ENCODE measurements at places on chromosomes 3 and 15.

- DNase-seq = no peak
Observed at GRCh38 chr15:40298216-40298935, 9.4 kb downstream of the PLCB2 start.

- no peak for DNase-seq
Observed at GRCh38 chr3:122358703-122359032, 24.4 kb downstream of the MIX23 start.

DNA sequence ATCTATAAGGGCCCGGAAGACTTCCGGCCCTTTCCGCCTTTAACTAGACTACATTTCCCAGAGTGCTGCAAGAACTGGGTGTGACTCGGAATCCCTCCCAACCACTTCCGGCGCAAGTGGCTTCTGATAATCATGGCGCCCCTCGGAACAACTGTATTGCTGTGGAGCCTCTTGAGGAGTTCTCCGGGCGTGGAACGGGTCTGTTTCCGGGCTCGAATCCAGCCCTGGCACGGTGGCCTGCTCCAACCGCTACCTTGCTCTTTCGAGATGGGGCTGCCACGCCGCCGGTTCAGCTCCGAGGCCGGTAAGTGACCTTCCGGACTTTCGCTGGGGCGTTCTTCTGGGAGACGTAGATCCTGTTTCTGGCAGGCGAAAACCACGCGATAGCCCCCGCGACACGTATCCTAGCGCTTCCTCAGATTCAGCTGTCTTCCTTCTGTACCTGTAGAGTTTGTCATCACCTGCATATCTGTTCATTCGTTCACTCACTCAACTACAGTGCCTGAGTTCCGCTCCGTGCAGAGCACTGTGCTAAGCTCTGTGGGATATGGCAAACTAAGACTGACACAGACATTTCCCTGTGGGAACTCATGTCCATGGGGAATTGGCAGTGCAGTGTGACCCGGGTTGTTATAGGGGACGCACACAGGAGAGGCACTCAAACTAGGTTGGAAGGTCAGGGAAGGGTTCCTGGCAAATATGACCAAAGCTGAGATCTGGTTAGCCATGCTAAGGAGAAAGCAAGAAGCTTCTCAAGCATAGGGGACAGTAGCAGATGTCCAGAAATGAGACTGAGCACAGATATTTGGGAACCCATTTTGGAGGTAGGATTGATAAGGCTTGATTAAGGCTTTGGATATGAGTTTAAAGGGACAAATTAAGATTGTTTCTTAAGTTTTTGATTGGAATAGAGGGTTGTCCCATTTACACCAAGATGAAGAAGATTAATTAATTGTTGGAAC, at the start of gene MRPS22:
Gene MRPS22 (plus strand): TSS at position 126 of the 962 bp plus-strand sequence. CDS start 7 bp downstream, at position 133.
- DNase-seq = peak; percentile 75

DNA sequence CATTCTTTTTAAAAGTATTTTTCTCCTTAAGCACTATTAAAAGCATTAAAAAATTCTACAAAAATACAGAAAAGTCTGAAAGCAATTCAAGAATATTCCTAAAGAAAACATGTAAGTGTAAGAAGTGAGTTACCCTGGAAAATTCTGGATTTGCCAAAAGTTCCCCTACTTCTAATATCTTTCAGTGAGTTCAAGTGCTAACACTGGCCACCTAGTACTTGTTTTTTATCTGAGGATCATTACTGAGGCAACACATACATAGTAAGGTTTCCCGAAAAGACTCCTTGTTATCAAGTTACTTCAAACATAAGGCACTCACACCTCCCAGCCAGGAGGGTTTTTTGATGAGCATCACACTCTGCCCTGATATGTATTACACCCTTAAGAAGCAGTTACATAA, 158.4 kb downstream of the TIGIT start:
- DNase-seq = no peak

DNA sequence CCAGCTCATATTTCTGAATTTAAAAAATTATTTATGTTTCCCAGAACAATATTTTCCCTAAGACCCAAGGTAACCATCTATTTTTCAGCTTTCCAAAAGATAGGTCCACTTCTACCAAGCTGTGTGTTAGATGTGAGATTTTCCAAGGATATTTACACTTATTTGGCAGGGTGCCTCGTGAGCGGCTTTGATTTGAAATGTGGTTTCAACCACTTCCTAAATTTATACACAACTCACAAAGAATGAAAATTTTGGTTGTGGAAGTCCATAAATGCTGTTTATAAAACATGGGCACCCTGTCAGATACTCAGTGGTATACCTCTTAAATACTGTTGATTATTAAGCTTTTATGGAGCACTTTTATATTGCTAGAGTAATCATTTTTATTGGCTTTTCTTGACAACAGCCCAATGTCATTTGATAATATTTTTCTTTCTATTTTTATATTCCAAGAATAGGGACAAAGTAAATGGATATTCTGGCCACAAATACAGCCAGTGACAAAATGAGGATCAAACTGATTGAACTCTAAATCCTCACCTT, 57.6 kb downstream of the GAP43 start:
- no peak for DNase-seq

- no peak for DNase-seq
Observed at GRCh38 chr3:18853269-18853668, 295.0 kb upstream of the KCNH8 start.

DNA sequence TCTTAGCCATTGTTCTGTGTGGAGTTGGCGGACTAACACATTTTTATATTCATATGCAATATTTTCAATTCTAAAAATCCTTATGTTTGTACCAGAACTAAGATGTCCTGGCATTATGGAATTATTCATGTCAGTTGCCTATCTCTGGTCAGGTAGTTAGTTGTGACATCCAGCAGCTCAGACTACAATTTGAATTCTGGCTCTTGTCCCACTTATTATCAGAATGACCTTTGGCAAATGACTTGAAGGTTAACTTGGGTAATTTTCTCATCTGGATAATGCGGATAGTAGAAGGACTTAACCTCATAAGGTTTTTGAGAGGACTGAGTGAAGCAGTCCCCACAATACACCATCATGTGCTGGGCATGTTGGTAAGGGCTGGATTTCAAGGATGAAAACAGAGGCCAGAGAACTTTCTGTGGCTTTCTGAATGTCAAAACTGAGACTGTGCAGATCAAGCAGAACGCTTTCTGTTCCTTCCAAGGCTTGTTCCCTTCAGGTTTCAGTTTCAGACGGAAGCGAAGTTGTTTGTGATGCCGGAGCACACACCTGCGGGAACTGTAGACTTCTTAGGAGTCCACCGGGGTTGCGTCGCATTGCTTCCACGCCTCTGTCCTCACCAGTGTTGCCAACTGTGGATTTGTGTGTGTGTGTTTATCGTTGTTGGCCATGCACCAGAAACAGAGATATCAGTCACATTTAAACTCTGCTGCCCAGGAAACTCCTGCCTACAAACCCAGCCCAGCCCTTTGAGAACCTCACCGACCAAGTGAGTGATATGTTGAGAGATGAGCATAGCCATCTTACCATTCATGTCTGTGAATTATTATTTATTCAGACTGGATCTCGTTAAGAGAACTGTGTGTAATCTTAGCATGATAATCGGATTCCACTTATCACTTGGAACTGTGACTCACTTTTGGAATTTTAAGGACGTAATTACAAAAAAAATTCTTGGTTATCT, 76.0 kb downstream of the PTPRG start:
- no peak for DNase-seq

GRCh38 chr3:170076715-170077238, 39.0 kb downstream of the GPR160 start:
- DNase-seq = no peak

DNA sequence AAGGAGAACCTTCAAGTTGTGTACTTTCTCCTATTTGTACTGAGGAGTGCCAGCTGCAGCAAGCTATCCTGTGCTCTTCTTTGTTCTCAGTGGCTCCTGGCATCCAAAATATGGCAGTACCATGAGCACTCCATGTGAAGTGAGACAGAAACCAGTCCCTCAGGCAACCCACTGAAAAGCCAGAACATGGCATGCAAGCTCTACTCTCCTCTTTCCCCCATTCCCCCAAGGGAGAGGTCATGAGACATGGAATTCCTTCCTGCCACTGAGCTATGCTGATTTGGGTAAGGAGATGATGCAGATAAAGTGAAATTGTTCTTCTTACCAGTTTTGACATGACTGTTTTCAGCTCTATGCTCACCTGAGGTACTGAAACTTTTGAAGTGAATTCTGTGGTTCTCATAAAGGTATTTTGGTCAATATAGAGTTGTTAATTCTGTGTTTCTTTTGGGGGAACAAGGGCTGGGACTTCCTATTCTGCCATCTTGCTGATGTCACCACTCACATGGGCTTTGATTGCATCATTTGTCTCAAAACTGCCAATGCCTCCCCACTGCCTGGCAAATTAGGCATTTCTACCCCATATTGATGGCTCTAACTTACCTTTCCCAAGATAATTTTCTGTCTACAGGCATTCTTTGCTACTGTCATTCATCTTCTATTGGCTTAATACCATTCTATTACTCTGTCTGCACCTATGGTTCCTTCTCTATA, 22.8 kb upstream of the CEP152 start:
- no peak for DNase-seq

- DNase-seq = no peak
Observed at GRCh38 chr15:31609258-31609681, 282.6 kb downstream of the KLF13 start.

GRCh38 chr15:91126080-91126479, 26.0 kb downstream of the SV2B start:
- no peak for DNase-seq

GRCh38 chr3:183725387-183725786, 27.8 kb downstream of the YEATS2 start:
- no peak for DNase-seq

DNA sequence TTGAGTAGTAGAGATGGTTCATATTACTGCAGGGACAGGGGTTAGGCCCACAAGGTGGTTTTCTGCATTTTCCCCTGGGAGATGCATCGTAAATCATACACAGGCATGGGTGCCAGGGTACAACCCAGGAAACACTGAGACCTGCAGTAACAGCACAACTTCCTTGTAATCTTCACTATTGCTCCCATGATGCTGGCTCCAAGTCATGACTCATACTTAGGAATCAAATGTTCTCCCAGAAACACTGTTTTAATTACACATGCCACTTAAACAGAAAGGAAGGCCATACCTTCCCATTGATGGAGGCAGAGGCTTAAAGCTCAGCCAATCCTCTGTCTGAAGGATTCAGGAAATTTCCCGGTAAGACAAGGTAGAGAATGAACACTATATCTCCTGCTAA, 106.5 kb downstream of the ERC2 start:
- peak; percentile 22 for DNase-seq

DNA sequence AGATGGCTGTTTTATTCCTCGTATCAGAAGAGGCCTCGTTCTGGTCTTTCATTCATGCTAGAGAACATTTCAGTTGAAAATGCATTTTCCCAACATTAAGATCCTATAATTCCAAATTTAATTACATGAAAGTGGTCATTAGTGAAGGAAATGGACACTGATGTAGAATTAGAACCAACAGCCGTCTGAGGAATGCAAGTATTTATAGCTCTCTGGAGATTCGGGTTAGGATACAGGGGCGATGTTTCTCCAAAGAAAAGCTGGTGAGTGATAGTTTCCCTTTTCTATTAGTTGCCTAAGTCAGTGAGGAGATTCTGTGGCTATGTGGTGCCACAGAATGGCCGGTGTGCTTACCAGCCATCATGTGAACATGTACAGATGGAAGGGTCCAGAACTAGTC, 109.0 kb upstream of the IL12A start:
- DNase-seq = no peak

DNA sequence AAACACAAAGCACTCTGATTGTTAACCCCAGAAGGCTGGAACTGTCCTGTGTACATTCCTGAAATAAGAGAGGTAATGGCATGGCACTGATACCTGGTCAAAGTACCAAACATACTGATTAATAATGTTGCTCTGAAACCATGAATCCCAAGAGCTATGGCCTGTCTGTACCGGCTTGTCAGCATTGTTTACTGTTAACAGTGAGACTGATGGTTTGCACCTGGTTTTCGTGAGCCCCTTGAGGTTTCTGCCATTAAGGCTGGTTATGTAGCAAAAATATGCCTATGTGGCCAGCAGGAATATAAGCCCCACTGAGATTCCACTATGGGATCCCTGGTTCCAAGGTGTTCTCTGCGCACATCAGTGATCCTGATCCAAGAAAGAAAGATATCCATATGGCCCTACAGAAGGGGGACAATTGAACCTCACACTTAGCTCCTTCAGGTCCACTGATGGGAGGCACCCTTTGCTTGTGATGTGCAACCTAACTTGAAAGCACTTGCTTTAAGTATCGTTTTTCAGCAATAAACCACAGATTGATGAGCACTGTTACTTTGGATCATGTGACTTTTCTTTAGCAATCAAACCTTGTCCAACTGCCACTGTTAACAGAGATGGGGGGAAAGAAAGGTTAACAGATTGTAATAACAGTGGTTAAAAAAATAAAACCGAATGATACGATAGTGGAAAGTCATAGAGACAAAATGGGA, 65.2 kb downstream of the TBL1XR1 start:
- no peak for DNase-seq

DNA sequence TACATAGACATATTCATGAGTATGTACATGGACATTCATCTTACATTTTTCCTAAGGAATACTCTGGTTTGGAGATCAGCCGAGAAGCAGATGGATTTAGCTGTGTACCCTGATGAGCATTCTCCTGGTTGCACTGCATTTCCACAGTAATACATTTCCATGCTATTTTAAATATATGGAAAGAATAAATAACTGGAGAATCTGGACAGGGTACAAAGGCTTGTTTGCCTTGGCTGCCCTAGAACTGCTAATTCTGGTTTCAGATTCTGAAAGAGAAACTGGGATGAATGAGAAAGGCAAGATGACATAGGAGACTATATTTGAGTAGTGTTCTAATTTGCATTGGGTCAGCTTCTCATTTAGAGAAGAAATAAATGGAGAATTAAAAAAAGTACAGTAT, 190.8 kb upstream of the FAM3D start:
- DNase-seq = no peak

DNA sequence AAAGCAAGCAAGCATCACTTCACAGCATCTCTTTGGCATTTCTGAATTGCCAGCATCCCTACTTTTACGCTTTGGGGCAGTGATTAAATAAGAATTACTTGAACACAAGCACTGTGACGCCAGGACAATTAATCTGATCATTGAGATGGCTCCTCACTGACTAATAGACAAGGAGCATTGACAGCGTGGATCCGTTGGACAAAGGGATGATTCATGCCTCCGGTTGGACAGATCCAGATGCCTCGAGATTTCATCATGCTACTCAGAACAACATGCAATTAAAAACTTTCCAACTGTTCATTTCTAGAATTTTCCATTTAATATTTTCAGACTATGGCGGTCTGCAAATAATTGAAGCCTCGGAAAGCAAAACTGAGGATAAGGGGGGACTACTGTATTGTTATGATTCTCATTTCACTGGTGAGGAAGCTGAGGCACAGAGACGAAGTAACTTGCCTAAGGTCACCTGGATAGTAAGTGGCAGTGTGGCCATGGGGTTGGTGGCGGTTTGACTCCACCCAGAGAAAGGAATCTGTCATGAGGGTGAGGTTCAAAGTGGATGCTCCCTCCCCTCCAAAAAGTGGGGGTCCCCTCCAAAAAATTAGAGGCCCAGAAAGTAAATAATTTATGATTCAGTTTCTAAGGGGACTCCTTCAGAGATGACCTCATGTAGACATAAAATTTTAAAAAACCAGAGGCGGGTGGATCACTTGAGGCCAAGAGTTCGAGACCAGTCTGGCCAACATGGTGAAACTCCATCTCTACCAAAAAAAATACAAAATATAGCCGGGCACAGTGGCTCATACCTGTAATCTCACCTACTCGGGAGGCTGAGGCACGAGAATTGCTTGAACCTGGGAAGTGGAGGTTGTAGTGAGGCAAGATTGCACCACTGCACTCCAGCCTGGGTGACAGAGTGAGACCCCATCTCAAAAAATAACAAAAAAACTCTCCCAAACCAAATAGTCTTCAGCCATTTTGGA, 12.3 kb upstream of the PGPEP1L start:
- DNase-seq = no peak

Measured in epithelial cell of prostate (primary cell).